ENCODE measurements at places on chromosomes 2 and 18.

DNA sequence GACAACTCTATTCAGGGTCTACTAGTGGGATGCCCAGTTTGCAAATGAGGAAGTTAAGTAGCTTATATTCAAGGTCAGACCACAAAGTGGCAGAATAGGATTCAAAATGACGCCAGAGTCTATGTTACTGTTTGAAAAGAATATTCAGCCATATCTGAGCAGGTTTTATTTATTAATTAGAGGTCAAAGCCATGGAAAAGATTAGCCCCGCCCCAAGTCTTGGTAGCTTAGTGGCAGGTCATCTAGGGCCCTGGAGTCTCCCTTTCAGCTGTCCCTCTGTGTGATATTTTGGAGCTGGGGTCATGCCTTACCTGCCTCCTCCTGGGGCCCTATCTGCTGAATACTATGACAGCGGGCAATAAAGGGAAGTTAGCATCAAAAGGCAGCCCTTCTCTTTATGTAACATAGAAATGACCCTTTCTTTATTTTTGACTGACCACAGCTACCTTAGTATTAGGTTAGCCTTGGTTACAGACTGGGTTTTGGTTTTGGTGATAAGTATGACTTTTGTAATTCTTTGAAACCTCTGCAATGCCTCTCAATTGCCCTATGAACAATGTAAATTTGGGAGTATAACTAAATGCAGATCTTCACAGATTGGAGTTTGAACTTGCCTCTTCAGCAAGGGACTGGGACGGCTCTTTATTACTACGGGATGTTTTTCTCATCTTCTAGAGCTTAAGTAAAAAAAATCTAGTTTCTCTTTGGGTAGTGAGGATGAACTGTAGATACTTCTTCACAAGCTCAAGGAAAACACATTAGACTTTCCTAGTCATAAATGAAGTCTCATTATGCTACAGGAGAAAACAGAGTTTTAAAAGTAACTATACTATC, 153.0 kb upstream of the ITGA4 start:
- no peak for DNase-seq

DNA sequence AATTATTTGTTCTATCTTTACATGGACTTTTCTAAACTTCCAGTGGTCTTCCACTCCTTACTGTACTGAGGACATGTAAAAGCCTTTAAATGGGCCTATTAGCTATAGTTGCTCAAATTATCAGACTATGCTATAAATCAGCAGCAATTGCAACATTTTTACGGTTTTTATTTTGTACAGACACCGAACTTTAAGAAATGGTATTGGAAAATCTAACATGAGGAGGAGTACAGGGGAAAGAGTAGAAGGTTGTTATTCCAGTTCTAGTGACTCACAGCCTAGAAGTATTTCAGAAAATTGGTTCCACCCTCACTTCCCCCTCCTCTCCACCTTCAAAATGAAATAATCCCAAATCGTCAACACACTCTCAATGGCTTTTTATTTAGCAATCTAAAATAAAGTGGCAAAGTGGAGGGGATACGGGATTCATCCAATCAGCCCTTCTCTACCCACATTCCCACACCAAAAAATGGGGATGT, 1.1 kb downstream of the NCKAP1 start:
- DNase-seq: no peak

GRCh38 chr2:162579169-162579568, 235.2 kb downstream of the GCA start:
- no peak for DNase-seq

DNA sequence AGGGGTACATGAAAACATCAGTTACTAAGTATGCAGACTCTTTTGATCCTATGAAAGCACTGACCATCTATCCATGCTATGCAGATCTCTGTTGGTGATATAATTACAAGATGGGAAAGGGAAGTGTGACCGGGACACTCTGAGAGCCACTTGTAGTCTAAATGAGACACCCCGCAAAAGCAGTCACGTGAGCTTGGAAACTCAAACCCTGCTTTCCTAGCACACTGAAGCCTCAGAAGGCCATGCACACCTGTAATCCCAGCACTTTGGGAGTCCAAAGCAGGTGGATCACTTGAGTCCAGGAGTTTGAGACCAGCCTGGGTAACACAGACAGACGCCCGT, 137.5 kb downstream of the INO80D start:
- no peak for DNase-seq

GRCh38 chr18:61595615-61596251, 262.5 kb downstream of the CDH20 start:
- no peak for DNase-seq

GRCh38 chr2:168156661-168157060, 90.7 kb downstream of the STK39 start:
- no peak for DNase-seq

- no peak for DNase-seq
Measured at GRCh38 chr18:27887711-27888495, 289.0 kb downstream of the CDH2 start.

- DNase-seq: no peak
Measured at GRCh38 chr2:63990072-63990471, 29.2 kb downstream of the VPS54 start.

DNA sequence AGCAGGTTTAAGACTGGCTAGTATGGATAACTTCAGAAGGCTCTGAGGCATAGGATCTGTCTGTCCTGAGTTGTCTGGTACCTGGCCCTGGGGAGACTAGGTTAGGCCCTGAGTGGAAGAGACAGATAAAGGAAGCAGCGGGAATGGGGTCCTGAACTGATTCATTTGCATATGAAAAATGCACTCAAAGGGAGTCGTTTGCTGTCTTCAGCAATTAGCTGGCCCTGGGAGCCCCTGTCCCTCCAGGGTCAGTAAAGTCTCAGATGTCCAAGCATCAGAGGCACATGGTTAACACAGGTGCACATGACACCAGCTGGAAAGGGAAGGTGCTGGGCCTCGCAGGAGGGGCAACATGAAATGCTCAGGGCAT, 172.4 kb downstream of the ACOXL start:
- DNase-seq: no peak

DNA sequence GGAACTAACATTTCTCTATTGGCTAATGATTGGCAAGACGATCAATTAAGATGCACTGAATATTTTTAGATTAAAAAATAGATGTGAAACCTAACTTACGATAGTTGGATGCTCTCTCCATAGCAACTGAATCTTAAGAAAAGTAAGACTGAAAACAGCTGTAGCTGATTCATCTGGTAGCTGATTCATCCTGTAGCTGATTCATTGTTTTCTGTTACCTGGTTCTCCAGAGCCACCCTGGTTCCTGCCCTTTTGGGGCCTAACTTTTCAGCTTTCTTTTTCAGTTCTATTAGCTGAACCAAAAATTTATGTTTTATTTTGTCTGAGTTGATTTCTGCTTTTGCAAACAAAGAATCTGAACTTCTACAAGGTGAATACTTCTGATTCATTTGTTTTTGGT, 22.7 kb upstream of the SPR start:
- peak; percentile 25 for DNase-seq

GRCh38 chr18:37778417-37779165, 213.0 kb upstream of the CELF4 start:
- DNase-seq: peak; percentile 36

- DNase-seq: no peak
Measured at GRCh38 chr2:227016894-227017293, 147.1 kb downstream of the COL4A4 start.

DNA sequence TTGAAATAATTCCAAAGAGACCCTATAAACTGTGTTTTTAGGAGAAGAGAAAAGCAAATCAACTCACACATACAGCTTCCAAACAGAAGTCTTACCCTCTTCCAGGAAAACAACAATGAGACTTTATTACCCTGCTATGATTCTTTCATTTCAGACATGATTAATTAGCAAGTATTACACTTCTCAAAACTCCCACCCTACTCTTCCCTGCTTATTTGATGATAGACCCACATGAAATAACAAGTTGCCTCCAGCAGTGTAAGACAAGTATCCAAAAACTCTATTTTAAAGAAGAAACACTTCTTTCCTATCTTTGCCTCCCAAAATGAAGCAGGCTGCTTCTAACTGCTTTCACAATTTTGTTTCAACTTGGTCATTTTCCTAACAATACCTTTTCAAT, 4.1 kb downstream of the FIGN start:
- DNase-seq: no peak

DNA sequence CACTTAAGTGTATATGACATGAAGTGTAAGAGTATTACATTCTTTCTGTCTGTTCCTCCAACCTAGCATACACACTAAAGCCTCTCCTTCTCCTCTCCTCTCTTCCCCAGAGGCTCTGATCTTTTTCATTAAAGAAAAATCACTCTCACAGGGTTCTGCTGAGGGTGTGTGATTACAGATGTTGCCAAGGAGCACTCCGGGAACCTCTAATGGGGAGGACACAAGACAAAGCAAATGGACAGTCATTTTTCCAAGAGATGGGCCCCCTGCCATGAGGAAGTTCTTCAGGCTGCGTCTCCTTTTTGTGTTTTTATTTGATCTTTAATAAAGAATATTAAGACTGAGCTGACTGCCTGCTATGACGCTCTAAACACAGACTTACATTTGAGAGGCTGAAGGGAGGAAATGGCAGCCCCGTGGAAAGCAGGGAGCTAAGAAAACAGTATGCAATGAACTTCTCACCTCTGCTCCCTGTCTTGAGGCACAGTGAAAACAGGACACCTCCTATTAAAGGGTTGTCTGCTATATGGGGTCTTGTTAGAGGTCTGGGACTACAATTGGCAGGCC, 578.1 kb downstream of the PIK3C3 start:
- DNase-seq: no peak

- DNase-seq: no peak
Measured at GRCh38 chr2:38806015-38806732, 28.2 kb downstream of the GEMIN6 start.

- no peak for DNase-seq
Measured at GRCh38 chr2:107621186-107622165, 205.2 kb upstream of the RGPD4 start.

- no peak for DNase-seq
Measured at GRCh38 chr18:59665057-59666006, 31.9 kb downstream of the CCBE1 start.

- DNase-seq: no peak
Measured at GRCh38 chr2:118249531-118249930, 161.3 kb downstream of the INSIG2 start.

All from stimulated activated CD4-positive, alpha-beta T cell treated with anti-CD3 and anti-CD28 coated beads, Interleukin-2, amount 100 ng/mL, for 24 hours (primary cell).